ENCODE measurements at places on chromosomes 12 and 14.

DNA sequence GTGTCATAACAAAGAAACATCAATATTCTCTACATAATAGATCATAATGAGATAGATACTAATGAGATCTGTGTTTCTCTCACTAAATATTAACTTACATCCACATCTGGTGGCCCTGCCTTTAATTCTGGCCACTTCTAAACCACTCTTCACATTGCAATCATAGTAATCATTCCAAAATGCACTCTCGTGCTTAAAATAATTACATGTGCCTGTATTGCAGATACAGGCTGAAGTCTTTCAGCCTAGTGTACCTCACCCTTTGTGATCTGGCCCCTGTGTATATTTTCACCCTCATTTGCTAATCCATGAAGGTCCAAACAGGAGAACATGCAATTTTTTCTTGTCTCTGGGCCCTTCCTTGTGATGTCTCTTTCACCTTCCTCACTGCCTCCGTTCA is 108.0 kb downstream of the LIN7A start:
- no peaks in the 10 kb centered on the region for H3K36me3 ChIP-seq
- no peak overlapping the region for H3K4me3 ChIP-seq
- no peaks in the 10 kb centered on the region for H3K27me3 ChIP-seq
- peak overlapping the region; percentile 45 for H3K27ac ChIP-seq
- DNase-seq: no peak

GRCh38 chr12:56836800-56837663 is 73.9 kb downstream of the HSD17B6 start:
- no peaks in the 10 kb centered on the region for H3K36me3 ChIP-seq
- H3K27ac ChIP-seq: no peak overlapping the region
- H3K4me1 ChIP-seq: peaks cover 31% of the 10 kb centered on the region
- no peak for DNase-seq
- H3K27me3 ChIP-seq: no peaks in the 10 kb centered on the region

- H3K27me3 ChIP-seq: peaks cover 73% of the 10 kb centered on the region
- DNase-seq: no peak
- peak within 1 kb of the TSS; percentile 2 for H3K4me3 ChIP-seq
- no peaks in the 10 kb centered on the region for H3K4me1 ChIP-seq
- H3K36me3 ChIP-seq: no peaks in the 10 kb centered on the region
Measured at GRCh38 chr12:46825591-46826414, at the start of gene SLC38A4. Gene SLC38A4 (minus strand): TSS chr12:46825997. CDS start chr12:46793071, 32,926 bp downstream.

GRCh38 chr12:6382371-6382770 is 1.6 kb upstream of the LTBR start:
- no peak overlapping the region for H3K4me3 ChIP-seq
- no peaks in the 10 kb centered on the region for H3K27me3 ChIP-seq
- H3K36me3 ChIP-seq: peaks cover 4% of the 10 kb centered on the region
- H3K4me1 ChIP-seq: peaks cover 31% of the 10 kb centered on the region

DNA sequence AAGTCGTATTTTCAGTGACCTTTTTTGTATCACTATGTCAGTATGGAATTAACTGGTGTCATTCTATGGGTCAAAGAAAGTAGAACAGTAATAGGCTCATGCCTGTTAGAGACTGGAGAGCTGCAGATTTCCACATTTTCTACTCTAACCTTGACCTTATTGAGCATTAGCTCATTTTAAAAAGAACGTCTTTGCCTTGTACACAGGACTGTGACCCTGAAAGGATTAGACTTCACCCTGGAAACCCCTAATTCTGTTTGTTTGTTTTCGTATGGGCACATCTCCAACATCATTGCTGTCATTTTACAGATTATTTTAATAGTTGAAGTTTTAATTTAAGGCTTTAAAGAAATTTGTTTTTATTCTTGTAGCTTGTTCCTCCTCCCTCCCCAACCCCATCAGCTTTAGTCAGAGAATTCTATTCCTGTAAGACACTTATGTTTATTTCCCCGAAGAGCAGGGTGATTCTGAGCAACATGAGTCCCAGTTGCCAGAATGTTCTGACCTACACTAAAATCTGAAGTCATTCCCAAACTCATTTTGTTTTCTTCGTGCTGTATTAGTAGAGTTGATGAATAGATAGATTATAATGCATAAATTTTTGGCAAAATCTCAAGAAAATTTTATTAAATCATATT is 451.3 kb downstream of the FOXG1 start:
- no peaks in the 10 kb centered on the region for H3K4me1 ChIP-seq
- H3K27me3 ChIP-seq: no peaks in the 10 kb centered on the region
- no peak overlapping the region for H3K4me3 ChIP-seq
- H3K27ac ChIP-seq: no peak overlapping the region
- DNase-seq: no peak

All from heart right ventricle (tissue), 16 donors.